ENCODE measurements at places on chromosomes 1 and 21.

DNA sequence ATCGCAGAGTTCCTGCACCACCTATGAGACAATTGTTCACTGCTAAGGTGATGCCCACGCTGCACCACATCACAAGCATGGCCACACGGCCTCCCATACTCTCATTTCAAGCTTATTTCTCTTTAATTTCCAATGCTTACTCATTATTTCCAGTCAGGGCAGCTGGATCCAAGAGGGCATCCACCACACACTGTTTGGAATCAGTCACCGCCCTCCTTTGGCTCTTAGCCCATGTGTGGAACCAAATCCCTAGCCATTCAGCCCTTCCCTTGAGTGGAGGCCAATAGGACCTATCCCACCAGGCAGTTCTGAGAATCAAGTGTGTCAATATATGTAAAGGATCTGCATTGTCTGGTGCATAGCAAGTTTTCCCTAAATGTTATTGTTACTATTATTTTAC is 26.3 kb upstream of the PALMD start:
- DNase-seq, result no peak

GRCh38 chr1:76593141-76593540 is 274.1 kb upstream of the ST6GALNAC5 start:
- no peak for DNase-seq

DNA sequence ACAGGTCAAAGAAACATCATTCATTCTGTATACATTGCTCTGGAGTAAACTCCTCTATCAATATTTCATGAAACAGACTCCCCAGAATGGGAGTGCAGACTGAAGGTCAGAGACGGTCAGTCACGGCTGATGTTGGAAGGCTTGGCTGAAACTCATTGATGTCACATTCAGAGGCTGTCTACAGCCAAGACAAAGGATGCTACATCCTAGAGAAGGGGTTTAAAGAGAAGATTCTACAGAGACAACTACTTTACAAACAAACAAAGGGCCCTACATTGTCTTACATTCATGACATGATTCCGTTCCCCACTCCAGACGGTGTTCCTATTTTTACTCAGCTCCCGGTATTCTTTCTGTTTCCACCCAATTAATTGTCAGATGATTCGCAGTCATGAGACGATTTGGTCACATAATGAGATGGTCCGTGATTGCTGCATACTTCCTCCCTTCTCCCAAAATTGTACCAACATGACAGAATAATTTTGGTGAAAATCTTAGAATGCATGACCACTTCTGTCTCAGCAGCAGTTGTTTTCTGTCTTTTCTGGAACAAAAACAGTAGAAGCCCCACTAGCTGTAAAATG is 73.8 kb upstream of the VAV3 start:
- no peak for DNase-seq

DNA sequence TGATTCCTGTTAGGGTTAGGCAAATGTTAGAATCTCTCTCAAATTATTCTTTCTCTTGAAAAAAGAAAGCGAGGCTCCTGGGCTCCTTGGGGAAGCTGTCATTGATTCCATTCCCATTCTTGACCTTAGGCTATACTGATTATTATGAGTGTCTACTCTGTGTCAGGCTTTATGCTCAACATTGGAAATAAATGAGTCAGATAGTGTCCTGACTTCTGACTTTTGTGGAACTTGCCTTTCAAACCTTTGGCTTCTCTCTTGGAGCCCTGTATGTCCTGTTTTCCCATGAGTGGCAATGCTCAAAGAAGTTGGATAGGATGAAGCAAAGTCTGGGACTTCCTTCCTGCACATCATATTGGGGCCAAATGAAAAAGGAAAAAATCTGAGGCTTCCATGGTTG is 11.6 kb downstream of the AGO1 start:
- DNase-seq, result no peak

DNA sequence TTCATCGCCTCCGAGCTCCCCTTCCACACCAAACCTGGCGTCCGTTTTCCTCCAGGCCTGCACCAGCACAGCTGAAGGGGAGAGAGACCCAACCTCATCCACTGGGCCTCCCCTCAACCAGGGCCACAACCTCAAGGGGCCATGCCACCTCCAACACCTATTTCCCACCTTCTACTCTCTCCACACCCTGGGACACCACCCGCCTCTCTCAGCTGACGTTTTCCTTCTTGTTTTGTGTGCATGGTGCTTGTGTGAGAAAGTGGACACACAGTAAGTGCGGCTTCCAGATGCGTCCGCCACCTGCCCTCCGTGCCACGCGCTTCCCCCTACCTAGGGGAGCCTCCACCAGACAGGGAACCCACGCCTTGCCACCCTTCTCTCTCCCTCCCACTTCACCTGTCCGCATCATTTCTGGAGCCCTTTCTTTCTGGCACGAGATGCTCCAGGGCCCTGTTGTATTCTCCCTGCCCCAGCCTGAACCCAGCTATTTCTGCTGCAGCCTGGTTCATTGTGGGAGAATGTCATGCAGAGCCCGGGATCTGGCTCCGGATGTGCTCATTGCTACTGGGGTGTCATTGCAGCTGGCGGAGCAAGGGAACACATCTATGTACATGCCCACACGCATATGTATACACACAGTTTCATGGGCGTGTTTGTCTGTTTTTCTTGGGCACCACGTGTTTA is 1.3 kb upstream of the GNB1 start:
- no peak for DNase-seq

GRCh38 chr1:246417152-246417812 is 89.8 kb downstream of the SMYD3 start:
- DNase-seq, result no peak

- DNase-seq, result no peak
Measured at GRCh38 chr1:174219606-174220370, 60.5 kb downstream of the RABGAP1L start.

DNA sequence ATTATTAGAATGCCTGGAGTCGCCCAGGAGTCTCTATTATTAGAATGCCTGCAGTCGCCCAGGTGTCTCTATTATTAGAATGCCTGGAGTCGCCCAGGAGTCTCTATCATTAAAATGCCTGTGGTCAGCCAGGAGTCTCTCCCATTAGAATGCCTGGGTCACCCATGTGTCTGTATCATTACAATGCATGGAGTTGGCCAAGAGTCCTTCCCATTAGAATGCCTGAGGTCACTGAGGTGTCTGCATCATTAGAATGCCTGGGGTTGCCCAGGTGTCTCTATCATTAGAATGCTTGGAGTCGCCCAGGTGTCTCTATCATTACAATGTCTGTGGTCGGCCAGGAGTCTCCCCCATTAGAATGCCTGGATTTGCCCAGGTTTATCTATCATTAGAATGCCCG is 66.9 kb downstream of the RNF187 start:
- DNase-seq, result no peak

DNA sequence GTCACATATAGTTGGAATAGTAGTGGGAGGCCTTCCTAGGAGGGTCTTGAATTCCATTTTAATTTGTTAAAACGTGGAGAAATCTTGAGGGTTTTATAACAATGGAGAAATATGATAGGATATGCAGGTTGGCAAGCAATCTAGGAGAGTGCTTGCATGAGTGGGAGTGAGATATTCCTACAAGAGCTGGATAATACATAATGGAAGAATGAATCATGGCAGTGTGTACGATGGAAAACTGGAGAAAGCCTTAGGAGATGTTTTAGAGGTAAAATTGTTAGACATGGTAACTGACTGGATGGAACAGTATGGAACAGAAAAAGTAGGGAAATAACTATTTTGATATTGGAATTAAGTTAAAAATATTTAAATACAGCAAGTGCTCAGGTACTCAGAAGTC is 352.4 kb downstream of the PTBP2 start:
- no peak for DNase-seq

DNA sequence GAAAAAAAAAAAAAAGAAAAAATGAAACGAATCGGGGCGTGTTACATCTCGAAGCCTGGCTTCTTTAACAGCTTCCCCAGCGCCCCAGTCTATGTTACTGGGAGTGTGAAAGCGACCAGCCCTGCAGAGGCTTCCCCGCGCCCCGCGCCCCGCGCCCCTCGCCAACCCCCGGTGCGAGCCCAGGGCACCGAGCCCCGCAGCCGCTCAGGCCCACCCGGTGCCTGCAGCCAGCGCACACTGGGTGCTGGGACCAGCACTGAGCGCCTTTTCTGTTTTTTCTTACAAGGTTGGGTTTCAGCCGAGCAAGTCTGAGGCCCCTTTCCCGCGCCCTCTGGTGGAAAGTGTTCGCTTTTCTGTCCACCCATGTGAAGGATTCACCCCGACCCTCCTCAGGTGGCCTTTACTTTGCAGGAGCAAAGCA is 42.1 kb upstream of the ZNF496 start:
- DNase-seq, result peak; percentile 34

- no peak for DNase-seq
Measured at GRCh38 chr1:12114916-12115315, 51.8 kb downstream of the TNFRSF8 start.

DNA sequence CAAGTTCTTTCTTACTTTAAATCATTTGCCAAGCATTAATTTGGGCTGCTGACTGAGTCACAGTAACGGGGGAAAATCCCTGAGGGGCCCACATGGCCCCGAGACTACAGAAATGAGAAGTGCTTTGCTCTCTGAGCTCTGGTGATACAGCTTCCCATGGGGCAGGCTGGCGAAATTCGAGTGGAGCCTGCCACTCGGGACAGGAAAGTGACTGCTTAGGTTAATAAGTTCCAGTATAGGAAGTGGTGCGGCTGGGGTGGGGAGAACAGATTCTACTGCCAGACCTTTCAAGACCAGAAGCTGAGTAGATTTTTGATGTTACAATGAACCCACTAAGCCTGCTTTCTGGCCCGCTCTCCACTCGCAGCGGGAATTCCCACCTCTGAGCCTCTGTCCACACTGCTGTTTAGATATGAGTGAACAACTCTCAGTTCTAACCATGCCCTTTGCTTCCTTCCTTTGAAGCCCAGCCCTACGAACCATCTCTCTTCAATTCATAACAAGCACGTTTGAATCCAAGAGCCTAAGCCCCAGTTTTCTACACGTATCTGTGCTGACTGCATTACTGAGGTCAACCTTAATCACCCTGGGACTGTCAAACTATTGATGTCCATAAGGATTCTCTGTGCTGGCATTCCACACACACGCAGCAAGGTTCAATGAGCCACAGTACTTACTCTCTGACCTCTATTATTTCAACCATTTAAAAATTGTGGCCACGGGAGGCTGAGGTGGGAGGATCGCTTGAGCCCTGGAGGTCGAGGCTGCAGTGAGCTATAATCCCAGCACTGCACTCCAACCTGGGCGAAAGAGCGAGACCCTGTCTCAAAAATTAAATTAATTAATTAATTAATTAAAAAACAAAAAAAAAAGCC is 9.6 kb downstream of the ZBTB17 start:
- no peak for DNase-seq

DNA sequence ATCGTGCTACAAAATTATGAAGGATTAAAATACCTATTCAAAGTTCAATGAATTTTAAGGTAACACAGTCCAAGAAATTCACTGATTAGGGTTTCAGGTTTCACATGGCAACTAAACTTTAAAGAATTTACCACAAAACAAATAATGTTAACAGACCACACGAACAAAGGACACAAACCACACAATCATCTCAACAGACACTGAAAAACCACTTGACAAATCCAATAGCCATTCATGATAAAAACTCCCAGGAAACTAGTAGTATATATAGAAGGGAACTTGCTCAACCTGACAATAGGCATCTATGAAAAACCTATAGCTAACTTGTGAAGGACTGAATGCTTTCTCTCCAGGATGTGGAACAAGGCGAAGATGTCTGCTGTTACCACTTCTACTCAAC is 21.1 kb upstream of the SH2D5 start:
- DNase-seq, result no peak

GRCh38 chr1:30642391-30643120 is 80.8 kb downstream of the MATN1 start:
- DNase-seq, result no peak

GRCh38 chr1:36352125-36352909 is 28.9 kb upstream of the EVA1B start:
- DNase-seq, result no peak

GRCh38 chr1:205199931-205200299 is 11.6 kb downstream of the DSTYK start:
- no peak for DNase-seq

DNA sequence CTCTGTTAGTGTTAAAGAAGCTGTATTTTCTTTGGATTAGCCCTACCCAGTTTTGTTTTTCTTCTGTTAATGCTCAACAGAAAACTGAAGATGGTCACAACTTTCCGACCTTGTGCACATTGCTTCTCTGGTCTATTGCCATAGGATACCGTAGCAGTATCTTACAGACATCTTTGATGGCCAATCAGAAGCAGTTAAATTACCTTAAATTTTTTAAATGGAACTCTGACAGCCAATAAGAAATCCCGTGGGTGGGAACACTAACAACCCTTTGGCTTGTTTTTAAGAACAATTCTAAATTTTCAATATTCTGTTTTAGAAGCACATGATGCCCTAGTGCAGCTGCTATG is 17.2 kb downstream of the NFYC start:
- peak; percentile 29 for DNase-seq

DNA sequence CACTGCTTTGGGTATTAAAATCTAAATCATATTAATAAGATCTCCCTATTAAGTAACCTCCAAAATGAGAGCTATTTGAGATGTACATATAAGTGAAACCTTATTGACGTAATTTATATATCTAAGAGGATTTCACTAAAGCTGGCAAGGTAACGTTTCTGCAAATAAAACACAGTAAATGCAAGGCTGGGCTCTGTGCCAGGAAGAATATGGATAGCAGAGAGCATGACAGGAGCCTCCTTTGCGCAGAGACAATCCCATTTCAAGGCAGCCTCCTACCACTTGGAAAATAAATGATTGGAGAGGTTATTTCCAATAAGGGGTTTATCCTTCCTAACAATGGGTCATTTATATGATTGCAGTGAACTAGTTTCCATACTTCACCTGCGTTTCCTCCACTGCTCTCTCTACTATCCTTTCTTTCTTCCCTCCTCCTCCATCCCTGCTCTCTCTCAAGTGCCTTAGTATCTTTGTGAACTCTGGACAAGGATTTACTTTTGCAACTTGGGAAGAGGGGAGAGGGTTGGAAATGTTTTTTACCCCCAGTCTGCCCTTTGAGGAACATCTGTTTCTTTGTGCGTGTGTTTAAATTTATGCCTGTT is 3.0 kb upstream of the NFIA start:
- no peak for DNase-seq

- no peak for DNase-seq
Measured at GRCh38 chr1:167594822-167595221, 35.2 kb upstream of the RCSD1 start.

- DNase-seq, result no peak
Measured at GRCh38 chr1:62725255-62725654, 37.1 kb upstream of the DOCK7 start.

- no peak for DNase-seq
Measured at GRCh38 chr1:228393268-228393701, 13.3 kb downstream of the TRIM11 start.

GRCh38 chr1:41740630-41741239 is 178.0 kb downstream of the HIVEP3 start:
- DNase-seq, result no peak
